H1 (cell line): ENCODE measurements at places on chromosomes 6 and 20.

DNA sequence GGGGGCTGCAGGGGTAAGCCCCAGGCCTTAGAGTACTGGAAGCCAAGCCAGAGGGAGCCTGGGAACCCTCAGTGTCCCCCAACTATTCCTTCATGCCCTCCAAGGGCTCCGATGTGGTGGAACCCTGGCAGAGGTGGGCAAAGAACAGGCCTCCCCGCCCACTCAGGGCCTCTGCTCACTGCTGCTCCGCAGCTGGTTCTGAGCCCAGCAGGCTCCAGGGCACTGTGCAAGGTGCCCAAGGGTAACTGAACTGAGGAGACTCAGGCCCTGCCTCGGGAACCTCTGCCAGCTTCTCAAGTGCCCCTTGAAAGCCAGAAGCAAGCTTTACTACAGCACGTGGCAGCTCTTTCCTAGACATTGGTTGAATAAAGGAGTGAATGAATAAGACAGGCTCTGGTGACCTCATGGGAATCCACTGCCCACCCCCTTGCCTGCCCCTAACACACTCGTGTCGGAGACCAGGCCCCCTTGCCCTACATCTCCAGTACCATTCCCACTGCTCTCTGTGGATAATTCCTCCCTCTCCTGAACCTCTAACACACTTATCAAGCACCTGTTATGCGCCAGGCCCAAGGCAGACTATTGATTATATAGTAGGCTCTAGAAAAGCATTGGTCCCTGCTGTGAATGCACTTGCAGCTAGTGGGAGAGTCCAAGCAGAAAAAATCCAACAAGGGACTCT, 55.0 kb downstream of the TOX2 start:
- no peak for DNase-seq

DNA sequence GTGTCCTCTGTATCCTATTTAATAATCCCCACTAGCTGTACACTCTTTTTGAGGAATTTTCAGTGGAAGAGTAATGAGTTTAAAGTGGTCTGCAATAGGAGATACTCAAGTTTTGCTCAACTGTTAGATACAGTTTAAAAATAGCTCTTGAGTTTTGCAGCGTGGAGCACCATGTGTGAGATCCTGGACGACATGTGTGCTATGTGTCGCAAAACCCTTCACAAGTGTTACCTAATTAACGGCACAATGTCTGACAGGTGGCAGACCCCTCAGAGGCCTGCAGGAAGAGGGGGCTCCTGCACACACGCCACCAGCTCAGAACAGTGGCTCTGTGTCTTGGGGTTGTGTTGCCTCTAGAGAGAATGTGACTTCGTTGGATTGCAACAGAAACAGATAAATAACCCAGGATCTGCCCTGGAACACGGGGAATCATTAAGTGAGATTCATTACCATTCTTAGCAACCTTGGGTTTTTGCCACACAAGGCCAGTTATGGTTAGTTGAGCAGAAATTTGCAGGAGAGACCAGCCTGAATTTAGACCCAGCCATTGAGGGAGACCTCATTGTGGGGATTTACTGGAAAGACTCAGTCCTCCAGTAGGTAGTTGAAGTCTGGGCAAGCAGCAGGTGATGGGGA, 73.8 kb downstream of the SASH1 start:
- no peak for DNase-seq

- no peak for DNase-seq
These were observed 260.0 kb downstream of the FARS2 start for GRCh38 chr6:5521322-5521721.

- no peak for DNase-seq
These were observed 193.6 kb downstream of the NFATC2 start for GRCh38 chr20:51348876-51349275.

DNA sequence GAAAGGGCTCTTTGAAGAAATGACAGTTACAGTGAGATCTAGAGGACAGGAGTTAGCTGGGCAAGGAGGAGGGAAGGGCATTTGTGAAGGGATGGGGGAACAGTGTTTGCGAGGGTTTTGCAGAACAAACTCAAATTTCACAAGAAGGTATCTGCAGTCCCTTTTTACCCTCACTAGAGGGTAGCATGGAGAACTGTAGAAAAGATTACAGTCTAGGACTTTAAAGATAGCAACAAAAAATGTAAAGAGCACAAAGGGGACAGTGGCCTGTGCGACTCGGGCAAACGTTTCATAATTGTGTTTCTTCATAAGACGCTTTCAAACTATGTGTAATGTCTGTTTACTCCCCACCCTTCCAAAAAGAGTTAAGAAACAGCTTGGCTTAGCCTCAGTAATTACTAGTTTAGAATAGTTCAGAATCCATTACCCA, 21.2 kb upstream of the ASXL1 start:
- DNase-seq: no peak

- DNase-seq: no peak
These were observed 125.9 kb upstream of the MLIP start for GRCh38 chr6:53985366-53985765.

DNA sequence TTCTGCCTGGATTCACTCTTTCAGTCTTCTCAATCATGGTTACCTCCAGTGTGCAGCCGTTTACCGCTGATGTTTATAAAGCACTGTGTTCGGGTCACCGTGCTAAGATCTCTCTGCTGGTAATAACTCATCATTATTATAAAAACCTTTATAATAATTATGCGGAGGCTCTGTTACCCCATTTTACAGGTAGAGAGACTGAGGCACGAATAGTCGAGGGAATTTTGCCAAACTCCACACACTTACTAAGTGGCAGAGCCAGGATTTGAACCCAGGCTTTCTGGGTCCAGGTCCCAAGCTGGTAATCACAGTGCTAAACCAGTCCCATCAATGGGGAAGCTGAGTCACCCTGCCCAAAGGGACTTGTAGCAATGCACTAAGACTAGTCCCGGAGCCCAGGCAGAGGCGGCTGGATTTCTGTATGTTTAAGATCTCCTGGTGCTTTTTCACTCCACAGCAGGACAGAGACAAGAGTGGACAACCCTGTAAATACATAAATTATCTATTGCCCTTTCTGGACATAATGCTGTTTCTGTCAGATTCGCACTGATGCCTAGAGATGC, 48.1 kb downstream of the SYNJ2 start:
- DNase-seq: no peak

DNA sequence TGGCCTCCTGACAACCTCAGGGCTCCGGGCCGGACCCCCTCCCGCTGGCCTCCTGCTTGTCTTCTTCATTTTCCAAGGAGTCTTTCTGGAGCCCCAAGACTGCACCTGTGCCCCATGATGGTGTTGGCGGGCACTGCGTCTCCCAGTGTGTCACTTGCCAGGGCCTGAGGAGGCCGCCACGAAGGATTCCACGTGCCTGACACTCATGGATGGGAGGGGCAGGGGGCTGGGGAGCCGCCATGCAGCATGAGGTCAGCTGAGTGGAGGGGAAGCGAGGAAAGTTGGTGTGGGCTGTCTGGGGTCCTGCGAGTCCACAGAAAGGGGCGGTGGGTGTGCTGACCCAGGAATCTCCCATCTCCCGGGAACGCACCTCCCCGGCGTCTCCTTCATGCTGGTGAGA, 165.7 kb downstream of the SMOC2 start:
- DNase-seq: peak; percentile 37

- peak; percentile 5 for DNase-seq
These were observed 703.8 kb downstream of the RFPL4B start for GRCh38 chr6:113050979-113051378.

- DNase-seq: no peak
These were observed 82.9 kb upstream of the MARCKS start for GRCh38 chr6:113774127-113774825.

DNA sequence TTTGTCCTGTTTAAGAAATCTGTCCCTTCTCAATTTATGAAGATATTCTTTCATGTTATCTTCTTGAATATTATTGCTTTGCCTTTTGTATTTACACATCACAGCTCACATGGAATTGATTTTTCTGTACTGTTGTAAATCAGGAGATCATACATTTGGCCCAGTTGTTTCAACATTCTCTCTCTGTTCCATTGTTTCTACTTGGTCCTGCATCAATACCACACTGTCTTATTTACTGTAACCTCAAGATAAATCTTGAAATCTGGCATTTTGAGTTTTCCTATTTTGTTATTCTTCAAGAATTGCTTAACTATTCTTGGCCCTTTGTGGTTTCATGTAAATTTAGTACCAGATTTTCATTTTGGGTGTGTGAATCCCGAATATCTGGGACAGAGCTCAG, 121.7 kb upstream of the CCN2 start:
- no peak for DNase-seq

- DNase-seq: no peak
These were observed 62.5 kb downstream of the METTL24 start for GRCh38 chr6:110295451-110296165.

DNA sequence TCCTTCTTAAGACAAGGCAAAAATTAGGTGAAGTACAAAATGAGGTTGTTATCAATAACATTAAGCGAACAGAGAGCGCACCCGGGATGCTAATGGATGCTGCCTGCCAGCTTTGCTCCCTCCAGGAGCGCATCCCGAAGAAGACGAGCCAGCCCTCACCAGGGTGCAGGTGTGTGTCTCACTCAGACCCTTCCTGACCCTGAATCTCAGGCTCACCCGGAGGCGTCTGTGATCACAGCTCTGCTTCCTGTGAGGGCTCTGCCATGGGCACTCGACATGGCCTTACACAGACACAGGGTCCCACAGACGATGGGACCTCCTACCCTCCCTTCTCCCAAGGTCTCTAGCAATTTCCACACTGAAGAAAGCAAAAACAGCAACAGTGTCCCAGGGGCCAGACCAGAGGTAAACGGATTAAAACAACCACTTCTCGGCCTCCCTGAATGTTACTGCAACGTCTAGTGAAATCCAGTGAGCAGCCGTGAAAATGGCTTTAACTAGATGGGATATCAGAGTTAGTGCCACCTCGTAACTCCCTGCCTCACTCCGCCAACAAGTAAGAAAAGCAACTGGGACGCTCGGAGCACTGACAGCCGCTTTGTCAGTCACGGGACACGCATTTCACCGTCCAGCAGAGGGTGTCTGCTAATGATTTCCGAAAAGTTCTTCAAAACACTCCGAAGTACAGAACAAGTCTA, 11.7 kb downstream of the ZBTB46 start:
- no peak for DNase-seq

- no peak for DNase-seq
These were observed 59.8 kb downstream of the IGF2R start for GRCh38 chr6:160028487-160029275.

DNA sequence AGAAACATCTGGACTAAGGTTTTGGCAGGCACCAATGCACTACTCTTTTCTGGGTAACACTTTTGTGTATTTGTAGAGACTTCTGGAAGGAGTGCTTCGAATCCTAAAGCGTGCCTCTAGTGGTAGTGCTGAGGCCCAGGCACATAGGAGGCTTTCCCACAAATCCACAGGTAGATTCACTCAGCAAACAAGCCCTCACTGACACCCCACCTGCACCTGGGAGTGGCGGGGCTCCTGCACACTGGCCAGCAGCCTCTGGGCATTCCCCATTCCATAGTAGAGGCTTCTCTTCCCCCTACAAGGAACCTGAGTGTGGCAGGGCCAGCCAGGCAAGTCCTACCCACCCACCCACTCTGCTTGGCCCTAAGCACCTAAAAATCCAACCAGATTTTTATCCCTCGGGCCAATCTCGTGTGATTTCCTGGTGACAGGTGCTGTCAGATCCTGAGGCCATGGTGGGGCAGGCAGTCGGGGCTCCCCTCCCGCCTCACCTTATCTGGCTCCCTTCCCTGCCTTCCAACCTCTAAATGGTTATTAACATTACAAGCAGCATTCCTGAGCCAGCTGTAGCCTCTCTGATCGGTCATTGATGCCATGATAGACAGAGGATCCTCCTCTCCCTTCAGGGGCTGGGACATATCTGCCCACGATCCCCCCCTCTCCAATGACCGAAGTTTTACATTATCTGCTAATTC, 82.4 kb downstream of the SLC2A10 start:
- DNase-seq: no peak

- DNase-seq: no peak
These were observed 23.7 kb upstream of the TRPC4AP start for GRCh38 chr20:35116258-35116657.

DNA sequence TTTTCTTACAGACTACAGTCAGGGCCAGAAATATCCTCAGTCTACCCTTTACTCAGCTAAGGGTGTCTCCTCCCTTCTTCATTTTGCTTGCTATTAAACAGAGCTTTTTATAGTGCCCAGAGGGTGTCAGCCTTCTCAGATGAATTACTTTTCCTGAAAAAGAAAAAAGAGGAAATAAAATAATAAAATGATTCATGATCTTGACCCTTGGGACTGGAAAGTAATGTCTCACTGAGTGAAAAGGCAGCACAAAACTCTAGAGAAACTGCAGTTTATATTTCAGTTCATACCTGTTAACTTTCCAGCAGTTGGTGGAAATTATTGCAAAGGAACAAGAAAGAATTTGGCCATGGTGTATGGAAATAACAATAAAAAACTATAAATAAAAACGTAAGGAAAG, 170.6 kb downstream of the IBTK start:
- no peak for DNase-seq

- no peak for DNase-seq
These were observed 294.3 kb downstream of the CDC5L start for GRCh38 chr6:44681761-44682160.

DNA sequence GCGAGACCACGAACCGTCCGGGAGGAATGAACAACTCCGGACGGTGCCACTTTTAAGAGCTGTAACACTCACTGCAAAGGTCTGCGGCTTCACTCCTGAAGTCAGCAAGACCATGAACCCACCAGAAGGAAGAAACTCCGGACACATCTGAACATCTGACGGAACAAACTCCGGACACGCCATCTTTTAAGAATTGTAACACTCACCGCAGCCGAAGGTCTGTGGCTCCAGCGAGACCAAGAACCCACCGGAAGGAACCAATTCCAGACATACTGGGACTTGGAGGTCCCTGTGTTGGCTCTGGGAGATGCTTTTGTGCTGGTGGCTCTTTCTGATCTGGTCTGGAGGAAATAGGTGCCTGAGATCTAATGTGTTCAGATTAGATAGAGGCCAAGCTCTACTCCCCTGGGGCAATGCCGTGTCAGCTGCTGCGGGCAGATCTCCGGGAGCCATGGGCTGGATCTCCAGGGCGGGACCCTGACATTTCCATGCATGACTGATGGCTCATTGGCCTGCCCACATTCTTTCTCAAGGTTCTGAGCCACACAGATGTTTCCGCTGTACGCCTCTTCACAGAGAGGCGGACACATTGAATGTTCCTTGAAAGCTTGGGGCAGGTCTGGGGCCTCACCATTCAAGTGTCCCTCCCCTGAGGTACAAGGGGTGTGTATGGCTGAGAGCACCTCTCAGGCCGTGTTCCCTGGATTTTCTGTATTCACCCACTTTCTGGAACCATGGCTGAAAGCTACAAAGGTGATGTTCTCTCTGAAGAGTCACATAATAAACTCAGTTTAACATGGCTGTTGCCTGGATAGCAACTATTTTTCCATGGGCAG, 29.3 kb downstream of the GMPR start:
- DNase-seq: no peak

GRCh38 chr6:161446949-161447348, 173.1 kb upstream of the AGPAT4 start:
- DNase-seq: no peak

GRCh38 chr6:56864171-56864616, 90.7 kb upstream of the BEND6 start:
- no peak for DNase-seq

DNA sequence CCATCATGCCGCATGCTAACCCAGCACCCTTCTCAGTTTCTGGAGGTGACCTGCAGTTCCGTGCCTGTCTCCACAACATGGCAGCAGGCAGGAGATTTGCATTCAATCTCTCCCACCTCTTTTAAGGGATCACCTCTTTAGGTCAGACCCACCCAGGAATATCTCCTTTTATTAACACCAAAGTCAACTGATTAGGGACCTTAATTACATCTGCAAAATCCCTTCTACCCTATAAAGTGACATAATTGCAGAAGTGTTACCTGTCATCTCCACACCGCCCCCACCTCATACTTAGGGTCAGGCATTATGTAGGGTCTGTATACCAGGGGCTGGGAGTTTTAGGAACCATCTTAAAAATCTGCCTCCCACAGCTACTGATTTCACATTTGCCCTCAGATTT, 267.5 kb downstream of the TMEM242 start:
- DNase-seq: no peak
